Amniotic epithelial cell (primary cell): ENCODE measurements at places on chromosomes 4 and X.

GRCh38 chr4:30901461-30902451, 181.6 kb downstream of the PCDH7 start:
- DNase-seq, result peak; percentile 12

DNA sequence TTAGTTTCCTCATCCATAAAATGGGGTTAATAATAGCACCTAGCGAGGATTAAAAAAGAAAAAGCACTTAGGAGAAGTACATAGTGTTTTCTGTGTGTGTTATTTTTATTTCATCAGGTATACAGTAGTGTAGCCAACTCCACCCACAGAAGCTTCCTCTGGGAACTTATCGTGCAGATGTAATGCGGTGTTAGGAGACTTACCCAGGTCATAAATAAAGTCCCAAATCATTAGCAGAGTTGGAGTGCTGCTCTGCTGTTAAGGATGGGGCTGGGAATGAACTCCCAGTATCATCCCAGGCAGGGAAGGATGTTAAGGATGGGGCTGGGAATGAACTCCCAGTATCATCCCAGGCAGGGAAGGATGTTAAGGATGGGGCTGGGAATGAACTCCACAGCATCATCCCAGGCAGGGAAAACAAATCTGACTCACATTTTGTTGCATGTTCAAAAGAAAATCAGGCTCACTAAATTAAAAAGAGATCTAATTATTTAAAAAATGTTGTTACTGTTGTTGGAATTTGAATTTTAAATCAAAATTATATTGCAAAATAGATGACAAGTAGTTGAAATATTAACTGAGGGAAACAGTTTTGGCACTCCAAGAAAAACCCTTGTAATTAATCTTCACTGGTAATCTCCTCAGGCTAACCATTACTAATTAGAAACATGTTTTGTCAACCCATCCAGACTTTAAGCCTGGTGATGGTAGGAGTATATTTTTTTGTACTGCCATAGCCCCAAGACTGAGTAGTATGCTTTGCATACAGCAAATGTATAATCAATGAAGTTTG, 10.2 kb upstream of the SFRP2 start:
- no peak for DNase-seq

GRCh38 chrX:133639726-133640125, 224.4 kb upstream of the GPC4 start:
- DNase-seq, result no peak

GRCh38 chr4:38615847-38616246, 48.2 kb upstream of the KLF3 start:
- DNase-seq, result no peak

DNA sequence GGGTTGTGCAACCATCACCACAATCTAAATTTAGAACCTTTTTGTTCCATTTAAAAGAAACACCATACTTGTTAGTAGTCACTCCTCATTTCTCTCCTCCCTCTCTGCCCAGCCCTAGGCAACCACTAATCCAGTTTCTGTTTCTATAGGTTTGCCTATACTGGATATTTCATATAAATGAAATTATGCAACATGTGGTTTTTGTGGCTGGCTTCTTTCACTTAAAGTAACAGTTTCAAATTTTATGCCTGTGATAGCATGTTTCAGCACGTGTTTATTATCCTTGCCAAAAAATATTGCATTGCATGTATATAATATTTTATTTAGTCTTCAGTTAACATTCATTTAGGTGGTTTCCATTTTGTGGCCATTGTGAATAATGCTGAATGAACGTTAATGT, 437.6 kb downstream of the IL1RAPL1 start:
- DNase-seq, result peak; percentile 3

DNA sequence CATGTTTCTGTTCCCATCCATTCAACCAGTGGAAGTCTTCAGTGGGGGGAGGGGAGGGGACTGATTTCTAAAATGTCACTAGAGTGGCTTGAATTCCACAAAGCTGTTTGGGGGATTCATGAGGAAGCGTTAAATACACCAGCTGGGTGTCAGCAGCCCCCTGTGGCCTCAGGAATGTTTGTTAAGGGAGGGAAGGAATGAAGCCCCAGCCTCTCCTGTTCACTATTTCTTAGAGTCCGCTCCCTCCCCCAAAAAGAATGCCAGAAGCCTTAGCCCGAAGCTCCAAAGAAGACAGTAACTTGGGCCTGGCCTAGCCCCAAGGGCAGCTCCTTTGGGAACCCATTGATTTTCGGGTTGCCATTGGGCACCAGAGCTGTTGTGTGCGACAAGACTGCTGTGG, 3.3 kb downstream of the SHROOM2 start:
- no peak for DNase-seq

- no peak for DNase-seq
Measured at GRCh38 chr4:100895556-100896197, 377.9 kb upstream of the EMCN start.

DNA sequence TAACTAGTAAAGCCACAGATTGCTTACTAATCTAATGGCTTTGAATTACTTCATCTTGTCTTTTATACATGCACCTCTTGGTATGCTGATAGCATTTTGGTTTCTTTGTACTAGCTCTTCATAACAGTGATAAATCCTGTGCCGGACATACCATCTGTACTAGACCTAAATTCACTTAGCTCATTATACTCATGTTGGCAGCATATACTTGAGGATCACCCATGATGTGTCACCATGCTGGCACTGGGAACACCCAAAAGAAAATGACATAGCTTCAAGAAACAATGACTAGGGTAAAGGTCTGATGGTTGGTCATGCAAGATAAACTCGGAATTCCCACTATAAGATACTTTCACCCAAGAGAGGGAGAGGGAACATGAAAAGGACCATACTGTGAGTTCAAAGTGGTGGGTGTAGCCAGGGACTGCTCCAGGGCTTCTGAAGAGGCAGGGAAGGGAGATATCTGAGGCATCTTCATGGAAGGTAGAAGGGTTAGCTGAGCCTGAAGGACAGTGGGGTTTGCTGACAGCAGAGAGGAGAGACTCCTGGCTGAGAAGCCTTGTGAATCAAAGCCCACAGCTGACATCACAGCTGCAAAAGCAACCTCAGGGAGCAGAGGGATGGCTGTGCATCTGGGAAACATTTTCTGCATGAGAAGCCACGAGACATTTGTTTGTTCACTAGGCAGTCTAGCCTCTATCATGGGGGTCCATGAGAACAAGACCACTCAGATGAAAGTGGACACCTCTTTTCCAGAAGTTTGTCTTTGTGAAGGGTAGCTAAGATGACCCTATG, 314.2 kb downstream of the RAB28 start:
- no peak for DNase-seq

GRCh38 chrX:68420559-68420958, 12.7 kb downstream of the OPHN1 start:
- no peak for DNase-seq

GRCh38 chrX:81957900-81958545, 756.1 kb downstream of the SH3BGRL start:
- no peak for DNase-seq

DNA sequence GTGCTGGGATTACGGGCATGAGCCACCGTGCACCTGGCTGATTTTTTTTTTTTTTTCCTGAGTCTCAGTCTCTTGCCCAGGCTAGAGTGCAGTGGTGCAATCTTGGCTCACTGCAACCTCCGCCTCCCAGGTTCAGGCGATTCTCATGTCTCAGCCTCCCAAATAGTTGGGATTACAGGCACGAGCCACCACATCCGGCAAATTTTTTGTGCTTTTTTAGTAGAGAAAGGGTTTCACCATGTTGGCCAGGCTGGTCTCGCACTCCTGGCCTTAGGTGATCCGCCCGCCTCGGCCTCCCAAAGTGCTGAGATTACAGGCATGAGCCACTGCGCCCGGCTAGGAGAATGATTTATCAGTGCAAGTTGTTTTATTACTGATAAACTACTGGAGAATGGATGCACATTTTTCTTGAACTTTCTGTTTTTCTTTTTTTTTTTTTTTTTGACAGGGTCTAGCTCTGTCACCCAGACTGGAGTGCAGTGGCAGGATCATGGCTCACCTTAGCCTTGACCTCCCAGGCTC, 39.7 kb upstream of the DHRSX start:
- peak; percentile 52 for DNase-seq

DNA sequence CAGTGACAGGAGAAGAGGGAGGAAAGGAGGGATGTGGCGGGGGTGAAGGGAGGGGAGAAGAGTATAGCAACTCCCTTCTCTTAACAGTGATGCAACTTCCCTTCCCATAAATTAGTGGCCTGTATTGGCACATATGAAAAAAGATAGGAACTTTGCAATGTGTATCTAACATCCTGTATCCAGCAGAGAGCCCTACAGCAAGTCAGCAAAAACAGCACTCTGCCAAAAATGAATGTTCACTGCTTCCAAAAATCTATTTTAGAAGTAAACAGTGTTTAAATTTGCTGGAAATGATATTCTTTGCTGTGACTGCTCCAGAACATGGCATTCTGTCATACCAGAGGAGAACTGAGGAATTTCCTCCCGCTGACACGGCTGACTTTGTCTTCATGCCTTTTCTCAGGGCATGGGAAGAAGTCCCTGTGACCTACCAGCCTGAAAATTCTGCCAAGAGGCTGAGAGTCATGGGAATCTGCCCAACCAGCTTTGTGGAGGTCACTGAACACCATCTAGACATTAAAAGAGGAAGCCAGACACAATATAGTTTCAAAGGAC, 343.4 kb upstream of the RASGEF1B start:
- no peak for DNase-seq

GRCh38 chr4:79661196-79661595, 253.2 kb upstream of the GK2 start:
- peak; percentile 39 for DNase-seq

GRCh38 chr4:186189656-186190055, 1.7 kb upstream of the CYP4V2 start:
- no peak for DNase-seq

DNA sequence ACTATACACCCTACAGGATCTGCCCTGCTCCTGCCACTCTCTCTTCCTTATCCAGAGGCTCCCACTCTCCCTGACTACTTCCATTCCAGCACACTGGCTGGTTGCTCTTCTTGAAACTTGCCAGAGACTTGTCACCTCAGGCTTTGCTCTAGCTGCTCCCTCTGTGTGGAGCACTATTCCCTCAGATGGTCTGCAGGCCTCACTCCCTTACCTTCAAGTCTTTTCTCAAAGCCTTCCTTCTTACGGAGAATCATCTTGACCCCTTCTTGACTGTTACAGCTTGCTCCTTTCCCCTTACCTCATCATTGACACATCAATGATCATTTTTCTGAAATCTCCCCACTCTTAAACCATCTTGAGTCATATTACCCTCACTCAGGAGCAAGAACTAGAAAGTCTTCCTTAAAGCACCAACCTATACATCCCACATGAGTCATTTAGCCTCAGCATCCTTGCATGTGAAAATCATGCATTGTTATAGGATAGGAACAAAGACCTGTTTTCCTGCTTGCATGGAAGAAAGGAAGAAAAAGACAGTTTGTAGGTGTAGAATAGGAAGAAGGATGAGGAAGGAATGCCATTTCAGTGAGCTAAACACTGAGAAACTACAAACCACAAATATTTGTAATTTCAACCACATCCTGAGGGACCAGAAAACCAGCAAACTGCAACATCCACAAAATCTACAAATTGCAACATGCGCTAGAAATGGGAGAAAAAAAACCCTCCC, 55.7 kb downstream of the ANTXR2 start:
- peak; percentile 90 for DNase-seq

- peak; percentile 55 for DNase-seq
Measured at GRCh38 chrX:141405486-141405852, 163.2 kb upstream of the SPANXC start.

GRCh38 chr4:40769266-40769665, 19.5 kb downstream of the NSUN7 start:
- peak; percentile 4 for DNase-seq

GRCh38 chr4:127214016-127214415, 418.7 kb upstream of the INTU start:
- no peak for DNase-seq

DNA sequence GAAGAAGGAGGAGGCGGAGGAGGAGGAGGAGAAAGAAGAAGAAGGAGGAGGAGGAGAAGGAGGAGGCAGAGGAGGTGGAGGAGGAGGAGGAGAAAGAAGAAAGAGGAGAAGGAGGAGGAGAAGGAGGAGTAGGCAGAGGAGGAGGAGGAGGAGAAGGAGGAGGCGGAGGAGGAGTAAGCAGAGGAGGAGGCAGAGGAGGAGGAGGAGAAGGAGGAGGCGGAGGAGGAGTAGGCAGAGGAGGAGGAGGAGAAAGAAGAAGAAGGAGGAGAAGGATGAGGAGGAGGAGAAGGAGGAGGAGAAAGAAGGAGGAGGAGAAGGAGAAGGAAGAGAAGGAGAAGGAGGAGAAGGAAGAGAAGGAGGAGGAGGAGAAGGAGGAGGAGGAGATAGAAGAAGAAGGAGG, 19.9 kb downstream of the MRFAP1 start:
- peak; percentile 51 for DNase-seq

GRCh38 chr4:1726146-1726934, 5.0 kb downstream of the TACC3 start:
- peak; percentile 66 for DNase-seq

- peak; percentile 7 for DNase-seq
Measured at GRCh38 chr4:14178421-14178820, 550.9 kb upstream of the BOD1L1 start.

- peak; percentile 64 for DNase-seq
Measured at GRCh38 chrX:119512146-119512800, 44.0 kb downstream of the SLC25A5 start.

DNA sequence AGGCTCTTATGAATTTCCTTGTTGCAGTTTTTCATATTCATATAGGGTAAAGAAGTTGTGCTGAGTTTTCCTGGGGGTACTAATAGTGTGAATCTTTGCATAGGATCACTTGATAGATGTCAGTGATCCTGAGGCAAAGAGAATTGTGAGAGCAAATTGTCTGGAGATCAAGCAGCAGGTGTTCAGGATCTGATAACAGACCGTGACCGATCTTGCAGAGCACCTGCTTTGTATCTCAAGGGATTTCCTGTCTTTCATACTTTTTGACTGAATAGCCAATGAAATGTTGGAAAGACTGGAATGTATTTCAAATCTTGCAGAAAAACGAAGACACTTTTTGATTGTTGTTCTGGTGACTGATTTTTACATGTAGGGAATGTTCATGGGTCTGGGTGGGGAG, 914.5 kb downstream of the STIM2 start:
- no peak for DNase-seq

DNA sequence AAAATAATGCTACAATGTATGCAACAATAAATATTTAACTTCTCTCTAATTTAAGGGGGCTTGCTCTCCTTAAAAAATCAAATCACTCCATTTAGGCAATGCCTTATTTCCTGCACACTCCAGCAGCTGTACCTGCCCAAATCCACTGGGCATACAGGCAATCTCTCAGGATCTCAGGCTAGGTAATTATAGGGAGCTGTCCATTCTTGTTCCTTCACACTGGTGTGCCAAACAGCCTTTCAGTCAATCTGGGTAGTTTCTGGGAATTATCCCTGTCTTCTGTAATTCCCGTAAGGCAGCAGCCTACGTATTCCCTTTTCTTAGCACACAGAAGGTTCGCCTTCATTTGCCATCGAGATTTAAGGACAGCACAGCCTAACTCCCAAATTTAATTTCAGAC, 922.6 kb upstream of the SLIT2 start:
- DNase-seq, result no peak

GRCh38 chr4:24778464-24779225, 16.7 kb upstream of the SOD3 start:
- peak; percentile 90 for DNase-seq

- no peak for DNase-seq
Measured at GRCh38 chrX:72020204-72020603, 109.6 kb downstream of the NHSL2 start.
